Hippocampal formation (tissue), 2 donors: ENCODE measurements at places on chromosomes 1 and 21.

DNA sequence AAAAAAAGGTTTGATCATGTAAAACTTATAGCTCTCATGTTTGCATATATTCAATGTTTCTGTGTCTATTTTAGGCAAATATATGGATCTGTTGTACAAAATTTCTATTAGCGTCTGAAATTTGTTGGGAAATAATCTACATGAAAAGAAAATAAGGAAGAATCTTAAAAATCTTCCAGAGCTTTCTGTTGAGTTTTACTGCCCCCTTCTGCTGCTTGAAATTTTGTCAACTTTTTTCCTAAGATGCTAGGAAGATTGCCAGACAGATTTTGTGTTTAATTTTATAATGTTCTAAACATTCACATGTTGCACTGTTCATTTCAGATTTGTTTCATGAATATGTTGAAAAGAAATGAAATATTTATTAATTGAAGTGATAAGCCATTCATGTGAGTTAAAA lies 2.5 kb upstream of the PTGS2 start:
- DNase-seq = no peak

GRCh38 chr1:55726994-55727393 lies 511.8 kb upstream of the USP24 start:
- DNase-seq = no peak

DNA sequence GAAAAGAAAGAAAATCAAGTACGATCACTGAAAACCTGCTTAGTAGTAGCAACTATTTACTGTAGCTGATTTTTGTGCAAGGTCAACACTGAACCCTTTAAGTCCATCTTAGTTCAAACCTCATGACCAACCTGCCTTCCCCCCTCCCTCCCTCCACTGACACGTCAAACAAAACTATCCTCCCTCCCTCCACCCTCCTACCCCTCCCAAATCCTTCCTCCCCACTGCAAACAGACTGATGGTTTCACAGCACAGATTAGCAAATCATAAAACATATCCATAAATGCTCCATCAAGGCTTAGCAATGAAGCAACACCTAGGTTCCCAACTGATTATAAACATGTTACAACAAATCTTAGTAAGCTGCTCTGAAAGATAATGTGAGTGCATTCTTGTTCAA lies 164.3 kb upstream of the GREM2 start:
- no peak for DNase-seq

DNA sequence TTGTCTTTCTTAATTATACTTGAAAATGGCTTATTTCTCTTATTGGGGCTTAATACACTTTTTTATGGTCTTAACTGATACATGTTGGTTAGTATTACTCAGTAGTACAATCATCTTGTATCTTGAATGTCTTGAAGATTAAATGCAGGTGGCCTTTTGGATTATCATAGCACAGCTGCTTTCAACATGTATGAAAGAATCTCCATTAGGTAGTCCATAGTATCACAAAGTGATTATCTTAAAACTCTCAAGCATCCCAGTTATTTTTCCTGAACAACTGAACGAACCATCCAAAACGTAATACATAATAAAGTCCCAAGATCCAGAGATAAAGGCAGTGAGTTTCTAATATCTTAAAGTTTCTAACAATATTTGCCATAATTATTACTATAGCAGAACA lies 51.7 kb upstream of the MYOCOS start:
- DNase-seq = no peak

GRCh38 chr1:81756872-81757271 lies 43.9 kb upstream of the ADGRL2 start:
- DNase-seq = no peak

DNA sequence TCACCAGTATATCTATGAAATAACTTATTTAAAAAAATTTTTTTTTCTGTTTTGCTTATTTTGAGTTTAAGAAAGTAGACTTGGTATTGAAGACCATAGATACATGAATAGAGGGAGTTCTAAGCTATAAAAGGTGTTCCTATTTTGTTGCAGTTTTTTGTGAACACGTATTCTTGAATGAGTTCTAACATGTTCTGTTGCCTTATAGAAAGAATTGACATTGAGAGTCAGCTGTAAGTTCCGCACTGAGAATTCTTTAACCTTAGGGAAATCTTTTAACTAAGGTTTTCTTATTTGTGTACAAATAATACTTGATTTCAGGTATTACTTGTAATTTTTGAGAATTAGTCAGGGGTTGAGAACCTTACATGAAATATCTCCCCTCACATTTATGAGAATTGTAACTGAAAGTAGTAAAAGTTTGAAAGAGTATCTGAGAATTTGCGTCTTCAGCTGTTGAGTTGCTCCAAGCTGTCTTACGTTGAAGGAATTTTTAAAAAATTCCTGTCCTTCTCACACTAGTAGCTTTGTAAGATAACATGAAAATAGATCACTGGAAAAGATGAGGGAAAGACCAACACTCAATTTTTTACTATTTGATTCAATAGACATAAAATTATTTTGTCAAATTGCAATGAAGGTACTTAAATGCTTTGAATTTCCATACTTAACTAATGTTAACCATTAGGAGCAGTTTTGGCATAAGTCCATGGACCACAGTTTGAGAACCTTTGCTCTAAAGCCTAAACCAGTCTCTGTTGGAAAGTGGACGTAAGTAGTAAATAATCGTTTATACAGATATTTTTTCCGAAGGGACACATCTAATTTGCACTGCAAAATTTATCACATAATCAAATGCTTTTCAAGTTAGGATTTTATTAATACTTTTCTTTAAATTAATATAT lies 3.8 kb downstream of the DR1 start:
- DNase-seq = no peak

DNA sequence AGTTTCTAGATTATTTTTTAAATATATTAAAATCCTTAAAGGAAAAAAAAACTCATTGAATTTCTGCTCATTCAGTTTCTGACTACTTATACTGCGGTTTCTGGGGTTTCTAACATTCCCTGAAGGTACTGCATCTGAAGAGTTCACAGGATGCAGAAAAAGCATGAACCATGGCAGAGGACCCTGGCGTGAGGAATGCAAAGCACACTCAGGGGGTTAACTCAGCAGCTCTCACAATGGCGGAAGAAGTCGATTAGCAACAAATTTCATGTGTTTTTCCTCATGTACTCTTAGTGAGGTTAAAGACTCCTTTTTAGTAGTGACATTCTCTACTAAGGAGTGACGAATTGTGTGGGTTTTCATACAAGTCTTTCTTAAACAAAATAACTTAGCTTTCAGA lies 975.6 kb downstream of the NCAM2 start:
- no peak for DNase-seq

DNA sequence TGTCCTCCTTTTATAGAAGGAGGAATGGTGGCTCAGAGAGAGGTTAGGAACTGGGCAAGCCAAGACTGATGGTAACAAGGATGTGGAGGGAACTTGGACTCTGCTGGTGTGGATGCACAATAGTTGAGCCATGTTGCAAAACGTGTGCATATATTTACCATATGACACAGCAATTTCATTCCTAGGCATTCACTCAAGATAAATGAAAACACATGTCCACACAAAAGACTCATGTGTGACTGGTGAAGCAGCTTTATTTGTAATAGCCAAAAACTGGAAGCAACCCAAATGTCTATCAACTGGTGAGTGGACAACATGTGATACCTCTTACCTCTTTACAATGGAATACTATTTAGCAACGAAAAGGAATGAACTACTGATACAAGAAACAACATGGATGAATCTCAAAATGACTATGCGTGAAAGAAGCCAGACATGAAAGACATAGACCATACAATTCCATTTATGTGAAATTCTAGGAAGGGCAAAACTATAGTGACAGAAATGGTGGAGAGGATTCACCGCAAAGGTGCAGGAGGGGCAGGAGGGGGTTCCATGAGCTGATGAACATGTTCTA lies 36.2 kb downstream of the CAMK2N1 start:
- DNase-seq = no peak

DNA sequence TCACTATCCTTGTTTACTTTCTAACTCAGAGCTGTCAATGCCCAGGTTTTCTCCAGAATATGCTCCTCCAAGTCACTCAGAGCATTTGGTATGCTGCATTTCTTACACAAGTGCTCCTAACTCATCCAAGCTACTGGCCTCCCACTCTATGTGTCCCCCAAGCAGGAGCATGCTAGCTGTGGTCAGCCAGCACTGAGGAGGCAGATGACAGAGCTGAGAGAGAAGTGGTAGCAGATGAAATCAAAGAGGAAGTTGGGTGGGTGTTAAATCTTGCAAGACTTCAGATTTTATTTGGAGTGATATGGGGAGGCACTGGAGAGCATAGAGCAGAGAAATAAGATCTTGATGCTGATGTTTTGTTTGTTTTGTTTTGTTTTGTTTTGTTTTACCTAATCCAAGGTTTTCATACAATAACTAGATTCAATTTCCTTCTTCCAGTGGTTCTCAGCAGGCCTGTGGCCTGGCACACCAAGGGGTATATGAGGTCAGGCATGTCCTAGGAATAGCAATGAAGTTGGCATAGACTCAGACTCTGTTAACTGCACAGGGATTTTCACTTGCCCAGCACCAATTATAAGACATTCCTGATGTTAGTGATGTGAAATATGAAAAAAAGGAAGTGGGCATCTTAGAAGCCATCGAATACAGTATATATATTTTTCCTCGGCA lies 3.1 kb upstream of the PGBD5 start:
- no peak for DNase-seq

GRCh38 chr21:26503414-26503813 lies 69.7 kb downstream of the CYYR1 start:
- DNase-seq = no peak

DNA sequence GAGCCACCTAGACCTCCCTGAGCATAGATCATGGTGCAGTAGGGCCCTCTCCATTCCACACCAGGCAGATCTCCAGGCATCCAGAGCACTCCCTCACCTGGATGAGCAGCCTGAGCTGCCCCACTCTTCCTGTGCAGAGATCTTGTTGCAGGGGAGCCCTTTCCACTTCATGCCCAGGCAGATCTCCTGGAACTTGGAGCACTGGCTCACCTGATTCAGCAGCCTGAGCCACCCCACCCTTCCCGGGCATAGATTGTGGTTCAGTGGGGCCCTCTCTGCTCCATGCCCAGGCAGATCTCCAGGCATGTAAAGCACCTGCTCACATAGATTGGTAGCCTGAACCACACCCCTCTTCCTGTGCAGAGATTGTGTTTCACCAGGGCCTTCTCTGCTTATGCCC lies 78.0 kb downstream of the SEC16B start:
- DNase-seq = no peak

DNA sequence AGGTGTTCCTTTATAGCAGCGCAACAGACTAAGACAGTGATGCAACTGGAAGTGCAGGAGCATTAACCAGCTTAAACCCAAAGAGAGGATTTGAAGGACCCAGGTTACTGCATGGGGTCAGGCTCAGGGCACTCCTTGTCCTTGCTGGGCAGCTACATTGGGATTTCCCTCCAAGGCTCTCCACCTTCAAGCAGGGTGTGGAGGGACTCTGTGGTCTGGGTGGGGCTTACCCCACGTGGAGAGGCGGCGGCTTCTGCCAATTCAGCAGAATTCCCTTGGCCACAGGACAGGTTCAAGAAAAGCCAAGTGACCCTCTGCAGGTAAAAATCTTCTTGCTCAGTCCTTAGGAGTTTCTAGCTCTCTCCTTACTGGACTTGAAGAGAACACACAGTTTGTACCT lies 6.5 kb downstream of the RRP1B start:
- DNase-seq = no peak

- DNase-seq = no peak
Measured at GRCh38 chr1:112357467-112357866, 38.5 kb upstream of the CTTNBP2NL start.

DNA sequence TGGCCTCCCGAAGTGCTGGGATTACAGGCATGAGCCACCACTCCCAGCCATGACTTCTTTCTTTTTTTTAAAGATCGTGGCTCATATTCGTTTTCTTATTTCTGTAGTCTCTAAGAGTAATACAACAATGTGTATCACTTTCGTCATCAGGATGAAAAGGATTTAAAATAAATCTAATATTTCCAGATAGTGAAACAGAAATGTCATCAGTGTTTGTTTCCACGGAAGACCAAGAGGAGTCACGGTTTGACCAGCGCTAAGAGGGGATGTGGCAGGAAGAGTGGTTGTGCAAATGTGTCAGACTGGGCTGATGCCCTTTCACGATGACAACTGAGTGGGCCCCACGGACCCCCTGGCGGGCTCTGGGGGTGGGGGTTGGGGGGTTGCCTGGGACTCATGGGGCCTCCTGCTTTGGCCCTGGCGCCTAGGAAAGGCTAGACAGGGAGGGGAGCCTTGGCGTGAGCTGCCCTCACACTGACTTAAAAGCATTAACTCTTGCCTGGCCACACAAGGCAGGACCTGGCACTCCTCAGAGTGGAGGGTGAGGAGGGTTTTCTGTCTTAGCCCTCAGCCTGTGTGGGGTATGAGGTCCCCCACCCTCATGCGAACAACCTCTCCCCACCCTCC lies 8.4 kb downstream of the SOX13 start:
- DNase-seq = no peak

DNA sequence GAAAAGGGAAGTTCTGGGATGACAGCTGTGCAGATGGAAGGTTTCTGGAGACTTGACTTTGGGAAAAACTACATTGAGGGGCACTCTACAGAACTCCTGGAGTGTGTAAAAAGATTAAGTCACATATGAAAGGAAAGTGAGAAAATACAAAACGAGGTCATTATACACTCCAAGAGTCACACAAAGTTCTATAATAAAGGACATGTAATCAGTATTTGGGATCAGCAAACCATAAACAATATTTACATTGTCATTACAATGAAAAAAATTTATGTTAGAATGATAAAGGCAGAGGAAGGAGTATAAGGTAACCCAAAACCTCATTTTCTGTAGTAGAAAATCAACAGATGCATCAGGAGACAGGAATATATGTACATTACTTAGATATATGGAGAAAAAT lies 22.8 kb downstream of the NUP133 start:
- DNase-seq = no peak

- no peak for DNase-seq
Measured at GRCh38 chr1:54464477-54465146, 58.4 kb upstream of the SSBP3 start.

- DNase-seq = no peak
Measured at GRCh38 chr1:69328186-69328585, 239.5 kb upstream of the LRRC7 start.

GRCh38 chr1:44513111-44513510 lies 108.1 kb downstream of the RNF220 start:
- no peak for DNase-seq

- no peak for DNase-seq
Measured at GRCh38 chr1:181180407-181181031, 92.0 kb downstream of the IER5 start.

- no peak for DNase-seq
Measured at GRCh38 chr1:77830946-77831345, 51.5 kb downstream of the MIGA1 start.

DNA sequence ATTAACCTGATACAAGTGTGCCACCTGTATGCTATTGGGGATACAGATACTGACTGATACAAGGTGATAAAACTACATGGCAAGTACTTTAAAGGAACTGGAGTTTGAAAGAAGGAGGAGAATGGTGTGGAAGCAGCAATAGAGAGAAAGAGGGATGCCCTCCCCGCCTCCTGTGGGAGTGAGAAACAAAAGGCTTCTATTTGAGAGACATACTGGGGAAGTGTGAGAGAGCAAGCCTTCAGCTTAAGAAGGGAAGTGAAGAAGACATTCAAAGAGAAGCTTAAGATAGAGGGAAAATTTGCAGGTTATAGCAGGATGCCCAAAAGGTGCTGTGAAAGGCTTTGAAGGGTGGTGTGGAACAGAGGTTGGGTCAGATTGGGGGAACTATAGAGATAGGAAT lies 7.7 kb upstream of the ALG14 start:
- no peak for DNase-seq

- DNase-seq = no peak
Measured at GRCh38 chr1:201253411-201253810, 29.9 kb upstream of the PKP1 start.

- DNase-seq = no peak
Measured at GRCh38 chr1:54380290-54380882, 25.8 kb downstream of the SSBP3 start.
